ENCODE measurements at places on chromosomes 1 and 21.

DNA sequence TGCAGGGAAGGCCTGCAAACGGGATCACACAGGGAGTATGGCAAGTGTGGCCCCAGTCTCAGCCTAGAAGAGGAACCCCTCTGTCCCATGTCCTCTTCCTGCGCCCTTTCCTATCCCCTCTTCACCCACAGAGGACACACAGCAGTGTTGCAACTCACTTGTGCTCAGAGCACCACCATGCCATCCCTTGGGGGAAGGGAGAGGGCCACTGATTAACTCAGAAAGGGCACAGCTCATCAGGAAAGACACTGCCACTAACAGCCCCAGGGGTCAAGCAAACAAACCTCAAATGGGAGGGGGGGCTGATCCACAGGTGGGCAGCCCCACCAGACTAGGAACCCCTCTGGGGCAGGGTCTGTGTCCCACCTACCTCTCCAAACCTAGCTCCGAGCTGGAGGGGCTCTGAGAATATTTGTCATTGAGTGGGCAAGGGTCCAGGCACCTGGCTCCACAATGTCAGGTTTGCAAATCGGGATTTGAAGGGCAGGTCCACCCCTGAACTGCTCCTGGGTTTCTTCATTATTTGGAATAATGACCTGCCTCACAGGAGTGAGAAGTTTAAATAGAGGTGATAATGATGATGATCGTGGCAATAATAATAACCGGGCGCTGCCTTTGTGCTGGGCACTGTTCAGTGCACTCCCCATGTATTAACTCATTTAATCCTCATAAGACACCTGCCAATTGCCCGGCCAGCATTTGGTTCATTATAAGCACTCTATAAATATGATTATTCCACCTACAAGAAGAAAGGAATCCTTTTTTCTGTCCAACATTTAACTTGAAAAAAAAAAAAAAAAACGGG lies 1.0 kb downstream of the ALDH4A1 start:
- DNase-seq, result no peak

- DNase-seq, result no peak
These were observed 20.2 kb upstream of the ERO1B start for GRCh38 chr1:236301958-236302335.

DNA sequence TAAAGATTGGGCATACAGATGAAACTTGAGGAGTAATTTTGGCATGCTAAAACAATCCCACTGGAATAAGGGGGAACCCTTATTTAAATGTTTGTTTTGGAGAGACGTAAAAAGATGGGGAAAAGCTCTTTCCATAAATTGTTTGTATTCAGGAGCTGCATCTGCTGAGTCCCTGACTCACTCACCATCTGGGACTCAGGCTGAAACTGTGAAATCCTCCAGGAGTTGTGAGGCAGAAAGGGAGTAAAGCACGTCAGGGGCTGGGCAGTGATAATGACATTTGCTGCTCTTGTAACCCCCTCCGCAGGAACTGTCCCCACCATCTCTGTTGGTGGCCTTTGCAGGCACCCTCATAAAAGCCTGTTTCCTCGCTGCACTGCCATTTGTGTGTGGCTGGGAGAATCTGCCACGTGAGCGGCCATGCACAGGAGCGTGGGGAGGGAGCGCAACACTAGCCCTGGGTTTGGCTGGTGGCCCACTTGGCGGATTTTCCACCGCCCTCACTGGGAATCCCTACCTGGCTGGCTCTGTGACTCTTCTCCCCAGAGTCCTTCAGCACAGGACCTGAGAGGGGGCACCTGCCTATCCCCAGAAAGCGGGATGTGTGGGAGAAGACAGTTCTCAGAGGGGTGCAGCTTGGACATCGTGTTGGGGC lies 45.3 kb downstream of the ZSCAN20 start:
- DNase-seq, result no peak

GRCh38 chr1:39102537-39103327 lies 76.6 kb downstream of the NDUFS5 start:
- peak; percentile 61 for DNase-seq

DNA sequence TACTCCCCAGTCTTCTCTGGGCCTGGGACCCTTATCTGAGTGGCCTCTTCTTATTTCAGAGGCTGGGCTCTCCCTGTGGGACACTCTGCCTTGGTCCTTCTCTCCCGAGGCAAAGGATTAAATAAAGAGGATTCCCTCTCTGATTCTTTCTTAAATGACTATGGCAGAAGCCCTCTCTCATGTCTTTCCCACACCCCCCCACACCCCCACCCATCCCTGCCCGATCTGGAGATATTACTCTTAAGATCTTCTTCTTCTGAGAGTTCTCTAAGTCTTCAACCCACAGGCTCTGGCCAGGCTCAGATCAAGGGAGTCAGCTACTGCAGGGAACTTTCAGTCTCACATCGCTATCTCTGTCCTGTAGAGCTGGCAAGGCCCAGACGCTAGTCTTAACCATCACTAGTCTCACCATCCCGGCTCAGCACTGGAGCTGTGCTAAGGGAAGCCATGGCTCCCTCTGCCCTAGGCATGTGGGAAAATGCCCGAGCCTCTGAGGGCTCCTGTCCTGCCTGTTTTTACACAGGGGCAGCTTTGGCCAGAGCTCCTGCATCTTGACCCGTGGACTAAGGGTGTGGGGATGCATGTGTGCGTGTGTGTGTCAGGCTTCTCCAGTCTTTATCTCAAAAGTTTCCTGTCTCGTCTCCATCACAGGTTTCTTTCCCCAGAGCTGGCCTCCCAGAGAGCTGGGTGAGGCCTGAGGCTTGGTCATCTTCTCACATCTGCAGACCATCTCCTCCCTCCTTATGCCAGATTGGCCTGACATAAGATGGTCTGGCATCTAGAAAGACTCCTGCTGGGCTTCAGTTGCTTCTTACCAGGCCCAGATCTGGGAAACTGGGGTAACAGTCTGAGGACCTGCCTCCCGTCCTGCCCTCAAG lies 36.7 kb downstream of the LGR6 start:
- no peak for DNase-seq

DNA sequence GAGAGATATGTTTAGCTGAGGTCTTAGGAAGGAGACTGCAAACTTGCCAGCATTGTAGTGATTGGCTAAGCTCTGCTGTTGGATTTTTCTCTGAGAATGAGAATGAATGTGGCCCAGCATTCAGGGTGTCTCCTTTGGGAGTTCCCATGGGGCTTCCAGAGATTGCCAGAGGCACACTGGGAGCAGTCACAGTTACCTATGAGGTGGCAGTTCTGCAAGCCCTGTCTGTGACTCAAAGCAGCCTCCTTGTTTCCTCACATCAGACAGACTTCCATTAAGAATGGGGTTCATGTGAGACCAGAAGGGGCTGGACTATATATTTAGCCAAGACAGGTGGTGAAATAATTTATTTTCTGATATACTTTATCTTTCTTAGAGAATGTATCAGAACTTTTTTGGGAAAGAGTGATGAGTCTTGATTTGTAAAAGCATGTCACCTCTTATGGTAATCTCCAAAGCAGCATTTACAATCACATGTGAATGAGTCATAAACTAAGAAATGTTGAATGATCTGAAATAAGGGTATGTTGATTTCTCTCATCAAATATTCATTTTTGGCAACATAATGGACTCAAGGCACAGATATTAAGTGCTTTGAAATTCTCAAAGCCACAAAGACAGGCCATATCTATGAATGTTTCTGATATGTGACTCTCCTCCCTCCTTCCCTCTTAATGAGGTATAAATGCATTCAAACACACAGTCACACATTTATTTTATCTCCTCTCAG lies 9.5 kb upstream of the SLC19A2 start:
- DNase-seq, result no peak

DNA sequence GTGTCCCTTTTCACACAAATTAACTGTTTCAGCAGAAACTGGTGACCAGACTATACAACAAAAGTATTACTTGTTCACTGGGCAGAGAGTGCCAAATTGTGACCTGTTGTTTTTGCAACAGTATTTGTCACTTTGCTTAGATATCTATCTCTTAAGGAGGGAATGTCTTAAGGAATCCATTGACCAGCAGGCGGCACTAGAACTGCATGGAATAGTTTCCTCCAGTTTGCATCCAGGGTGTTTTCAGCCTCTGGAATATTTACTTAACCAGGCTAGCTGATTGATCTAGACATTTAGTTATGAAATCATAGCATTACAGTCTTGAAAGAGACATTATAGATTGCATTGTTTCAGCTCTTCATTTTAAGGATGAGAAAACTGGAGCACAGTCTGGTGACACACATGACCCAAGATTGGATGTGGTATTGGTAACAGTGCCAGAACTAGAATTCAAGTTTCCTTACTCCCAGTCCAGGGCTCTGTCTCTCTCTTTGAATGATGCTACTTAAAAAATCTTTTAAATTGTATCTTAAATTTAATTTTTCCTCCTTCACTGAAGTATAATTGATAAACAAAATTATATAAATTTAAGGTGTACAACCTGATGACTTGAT lies 16.9 kb downstream of the RPTN start:
- no peak for DNase-seq

GRCh38 chr1:52420713-52421112 lies 16.3 kb downstream of the PRPF38A start:
- DNase-seq, result no peak

DNA sequence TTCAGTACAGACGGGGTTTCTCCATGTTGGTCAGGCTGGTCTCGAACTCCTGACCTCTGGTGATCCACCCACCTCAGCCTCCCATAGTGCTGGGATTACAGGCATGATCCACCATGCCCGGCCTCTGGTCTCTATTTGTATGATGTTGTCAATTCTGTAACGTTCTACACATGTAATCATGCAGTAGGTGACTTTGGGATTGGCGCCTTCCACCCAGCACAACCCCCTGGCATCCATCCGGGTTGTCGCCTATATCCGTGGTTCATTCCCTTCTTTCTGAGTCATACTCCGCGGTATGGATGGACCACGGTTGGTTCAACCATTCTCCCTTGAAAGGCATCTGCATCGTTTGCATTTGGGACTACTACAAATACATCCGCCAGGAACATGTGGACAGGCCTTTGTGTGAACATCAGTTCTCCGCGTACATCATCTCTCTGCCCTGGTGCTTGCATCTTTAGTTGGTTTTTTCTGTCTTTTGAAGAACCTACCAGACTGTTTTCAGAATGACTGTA lies 72.1 kb downstream of the PDE9A start:
- DNase-seq, result no peak

- no peak for DNase-seq
These were observed 4.6 kb downstream of the KRTAP10-12 start for GRCh38 chr21:44701541-44701940.

DNA sequence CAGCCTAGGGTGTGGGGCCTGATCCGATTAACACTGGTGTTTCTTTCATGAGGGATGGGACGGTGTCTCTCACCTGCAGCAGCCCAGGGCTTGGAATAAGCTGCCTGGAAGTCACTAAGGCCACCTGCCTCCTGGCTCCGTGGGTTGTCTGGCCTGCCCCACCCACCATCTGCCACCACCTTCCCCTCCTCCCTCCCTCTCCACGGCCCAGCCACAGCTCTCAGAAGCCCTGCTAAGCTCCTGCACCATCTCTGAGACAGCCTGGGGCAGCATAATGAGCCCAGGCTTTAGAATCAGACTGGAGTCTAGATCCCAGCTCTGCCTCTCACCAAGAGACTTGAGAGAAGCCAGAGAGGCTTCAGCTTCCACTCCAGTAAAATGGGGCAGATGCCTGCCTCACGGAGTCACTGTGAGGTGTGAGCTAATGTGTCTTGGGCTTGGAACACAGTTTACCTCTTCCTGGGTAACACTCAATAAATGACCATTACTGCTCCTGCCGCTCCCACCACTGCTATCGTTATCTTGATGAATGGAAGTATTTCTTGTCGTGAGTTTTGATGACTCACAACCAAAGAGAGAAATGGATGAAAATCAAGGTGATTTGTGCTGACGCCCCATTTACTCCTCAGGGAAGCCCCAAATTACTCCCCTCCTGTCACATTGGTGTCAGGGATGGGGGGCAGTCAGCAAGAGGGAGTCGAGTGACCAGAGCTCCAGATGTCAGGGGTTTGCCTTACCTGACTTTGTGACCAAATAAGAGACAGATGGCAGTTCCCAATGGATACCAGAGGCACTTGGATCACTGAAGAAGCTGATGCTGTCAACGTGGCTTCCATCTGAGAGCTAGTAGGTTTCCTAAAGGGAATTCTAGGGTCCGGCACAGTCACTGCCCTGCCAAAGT lies 23.5 kb upstream of the C1QA start:
- DNase-seq, result no peak

DNA sequence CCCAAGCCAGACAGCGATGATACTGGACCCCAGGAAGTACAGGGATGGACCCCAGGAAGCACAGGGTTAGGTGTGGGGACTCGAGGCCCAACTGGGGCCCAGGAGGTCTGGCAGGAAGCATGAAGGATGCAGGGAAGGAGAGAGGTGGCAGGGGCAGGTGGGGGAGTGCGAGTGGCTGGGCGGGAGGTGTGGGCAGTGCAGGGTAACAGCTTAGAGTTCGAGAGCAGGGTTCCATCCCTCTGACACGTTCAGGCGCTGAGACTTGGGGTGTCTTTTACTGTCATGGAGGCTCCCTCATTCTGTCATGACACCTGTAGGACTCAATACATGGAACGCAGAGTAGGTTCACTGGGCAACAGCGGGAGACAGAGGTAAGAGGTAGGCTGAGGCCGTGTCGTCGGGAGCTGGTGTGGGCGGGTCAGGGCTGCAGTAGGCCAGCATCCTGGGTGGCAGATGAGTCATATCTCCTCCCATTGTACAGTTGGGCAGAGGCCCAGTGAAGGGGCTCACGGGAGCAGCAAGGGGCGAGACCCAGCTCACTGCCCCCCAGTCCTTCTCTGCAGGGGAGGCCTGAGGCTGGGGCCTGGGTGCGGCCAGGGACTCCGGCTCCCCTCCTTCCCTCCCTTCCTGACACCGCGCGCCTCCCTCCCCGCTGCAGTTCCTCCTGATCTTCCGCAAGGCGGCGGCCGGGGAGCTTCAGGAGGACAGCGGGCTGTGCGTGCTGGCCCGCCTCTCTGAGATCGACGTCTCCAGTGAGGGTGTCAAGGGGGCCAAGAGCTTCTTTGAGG lies 11.6 kb upstream of the CTRC start:
- no peak for DNase-seq

DNA sequence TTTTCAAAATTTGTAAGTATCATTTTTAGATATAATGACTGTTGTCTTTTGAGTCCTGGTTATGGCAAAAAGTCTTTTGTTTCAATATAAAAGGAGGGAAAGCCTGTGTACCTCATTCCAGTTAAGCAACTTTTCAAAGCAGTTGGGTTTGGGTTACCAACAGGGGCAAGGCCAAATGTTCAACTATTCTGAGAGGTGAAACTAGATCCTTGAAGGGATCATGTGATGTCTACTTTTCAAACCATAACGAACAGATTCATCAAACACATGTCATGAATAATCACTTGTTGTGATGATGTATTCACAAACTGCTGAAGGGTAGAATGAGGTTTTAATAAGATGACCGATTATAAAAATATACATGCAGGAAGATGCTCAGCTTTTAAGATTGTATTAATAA lies 171.3 kb downstream of the HHAT start:
- no peak for DNase-seq

GRCh38 chr1:59596432-59596831 lies 218.3 kb upstream of the HOOK1 start:
- DNase-seq, result no peak

GRCh38 chr1:116902723-116903383 lies 6.9 kb upstream of the PTGFRN start:
- DNase-seq, result no peak

GRCh38 chr1:178643831-178644230 lies 81.2 kb upstream of the RALGPS2 start:
- no peak for DNase-seq

- DNase-seq, result no peak
These were observed 208.2 kb upstream of the USP24 start for GRCh38 chr1:55423376-55423775.
